ENCODE measurements at places on chromosomes 16 and 17.

DNA sequence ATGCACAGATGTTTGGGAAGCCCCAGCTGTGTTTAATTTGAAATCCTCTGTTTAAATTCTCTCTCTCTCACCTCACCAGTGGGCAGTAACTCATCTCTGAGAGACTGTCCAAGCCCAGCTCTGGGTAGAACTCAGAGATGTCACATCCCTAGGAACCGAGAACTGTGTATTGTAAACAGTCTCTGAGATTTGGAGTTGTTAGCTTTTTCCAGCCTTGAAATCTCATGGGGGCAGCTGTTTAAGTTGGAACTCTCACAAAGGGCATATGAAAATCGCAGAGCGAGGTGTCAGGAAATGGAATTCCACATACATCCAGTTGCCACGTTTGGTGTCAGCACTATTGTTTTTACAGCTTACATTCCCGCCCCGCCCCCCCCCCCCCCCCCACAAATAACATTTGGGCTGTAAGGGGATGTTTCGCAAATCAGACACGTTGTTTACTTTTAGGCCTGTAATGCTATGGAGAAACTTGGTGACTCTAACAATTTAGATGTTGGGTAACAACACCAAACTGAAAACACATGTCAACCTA, 34.3 kb downstream of the VPS35L start:
- DNase-seq: no peak

DNA sequence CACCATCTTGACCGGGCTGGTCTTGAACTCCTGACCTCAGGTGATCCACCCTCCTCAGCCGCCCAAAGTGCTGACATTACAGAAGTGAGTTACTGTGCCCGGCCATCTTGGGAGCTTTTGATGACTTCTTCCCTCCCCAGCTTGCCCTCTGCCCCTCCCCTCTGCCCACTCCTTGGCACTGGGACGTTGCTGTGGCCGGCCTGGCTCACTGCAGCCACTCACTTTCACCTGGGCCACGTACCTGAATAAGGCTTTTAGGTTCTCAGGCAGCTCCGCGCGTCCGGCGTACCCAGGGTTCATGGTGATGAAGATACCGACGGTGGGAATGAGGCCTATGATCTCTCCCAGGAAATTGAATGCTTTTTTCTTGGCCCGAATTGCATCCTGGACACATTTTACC, 81.6 kb downstream of the DNAH17 start:
- DNase-seq: no peak

DNA sequence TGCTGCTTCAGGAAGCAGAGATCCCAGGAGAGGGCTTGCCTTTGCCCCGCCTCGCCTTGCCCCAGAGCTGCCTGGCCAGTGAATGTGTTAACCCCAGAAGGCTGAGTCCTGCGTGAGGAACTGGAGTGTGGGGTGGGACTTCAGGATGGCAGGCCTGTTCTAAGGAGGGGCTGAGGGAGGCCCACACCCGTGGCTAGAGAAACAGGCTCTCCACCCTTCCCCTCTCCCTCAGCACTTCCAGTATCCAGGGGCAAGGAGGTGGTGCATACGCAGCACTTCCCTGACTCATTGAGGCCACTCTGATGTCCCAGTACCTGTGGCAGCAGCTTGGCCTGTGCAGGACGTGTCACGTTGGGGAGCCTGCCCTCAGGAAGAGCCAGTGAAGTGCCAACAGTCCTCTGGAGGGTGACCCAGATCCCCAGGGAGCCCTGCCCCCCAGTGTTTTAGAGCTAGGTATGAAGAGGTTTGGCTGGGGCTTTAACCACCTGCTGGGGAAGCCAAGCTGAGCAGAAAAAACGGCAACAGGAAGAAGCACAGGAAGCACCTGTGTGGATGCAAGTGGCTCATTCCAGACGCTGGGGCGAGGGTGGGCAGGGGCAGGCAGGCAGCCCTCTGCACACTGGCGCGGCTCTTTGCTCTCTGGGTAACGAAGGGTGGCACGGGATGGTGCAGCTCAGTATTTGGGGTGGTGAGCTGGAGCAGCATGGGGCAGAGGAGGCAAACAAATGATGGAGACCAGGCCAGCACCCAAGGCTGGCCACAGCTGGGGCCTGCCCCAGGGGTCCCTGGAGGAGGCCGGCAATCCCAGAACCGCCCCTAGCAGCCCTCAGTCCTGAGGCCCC, 14.7 kb upstream of the CTCF start:
- DNase-seq: no peak

DNA sequence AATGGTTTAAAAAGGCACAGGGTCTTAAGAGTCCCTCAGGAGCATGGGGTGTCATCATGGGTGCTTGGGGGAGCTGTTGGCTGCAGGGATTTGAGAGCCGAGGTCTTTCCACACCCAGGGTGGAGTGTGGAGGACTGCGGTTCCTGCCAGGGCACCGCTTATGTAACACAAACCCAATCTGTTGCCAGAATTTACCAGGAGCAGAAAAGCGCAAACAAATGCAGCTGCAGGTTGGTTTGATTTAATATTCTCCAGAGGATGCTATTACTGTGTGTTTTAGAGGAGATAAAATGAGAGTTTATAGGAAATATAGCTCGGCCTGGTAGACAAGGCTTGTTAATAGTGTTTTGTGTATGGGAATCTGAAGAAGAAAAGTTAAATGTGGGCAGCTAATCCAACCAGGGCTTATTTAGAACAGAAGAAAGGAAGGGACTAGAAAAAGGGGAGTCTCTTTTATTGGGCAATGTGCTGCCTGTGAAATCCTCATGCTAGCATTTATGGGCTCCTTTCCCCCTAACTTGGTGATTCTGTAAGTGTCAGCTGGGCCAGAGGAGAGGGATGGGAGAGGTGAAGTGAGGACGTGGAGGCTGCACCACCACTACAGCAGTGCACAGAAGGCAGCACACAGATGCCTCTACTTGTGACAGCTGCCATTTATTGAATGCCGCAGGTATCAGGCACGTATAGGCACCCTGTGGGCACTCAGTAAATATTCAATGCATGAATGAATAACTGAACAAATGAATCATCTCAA, 174.7 kb downstream of the KATNIP start:
- DNase-seq: no peak

GRCh38 chr16:15053904-15054303, 2.0 kb downstream of the NTAN1 start:
- DNase-seq: no peak

DNA sequence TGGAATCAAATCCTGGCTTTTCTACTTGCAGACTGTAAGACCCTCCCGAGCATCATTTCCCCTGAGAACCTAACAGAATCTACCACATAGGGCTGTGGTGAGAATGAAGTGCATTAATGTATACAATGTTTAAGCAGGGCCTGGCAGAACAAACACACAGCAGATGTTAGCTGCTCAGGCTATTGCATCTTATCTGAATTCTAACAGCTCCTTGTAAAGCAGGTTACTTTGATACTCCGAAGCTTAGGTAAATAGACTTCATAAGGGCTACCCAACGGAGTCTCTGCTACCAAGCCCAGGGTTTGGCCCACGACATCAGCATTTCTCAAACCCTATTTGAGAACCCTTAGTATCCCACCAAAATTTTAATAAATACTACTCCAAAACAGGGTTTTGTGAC, 24.4 kb upstream of the NOS2 start:
- DNase-seq: no peak

DNA sequence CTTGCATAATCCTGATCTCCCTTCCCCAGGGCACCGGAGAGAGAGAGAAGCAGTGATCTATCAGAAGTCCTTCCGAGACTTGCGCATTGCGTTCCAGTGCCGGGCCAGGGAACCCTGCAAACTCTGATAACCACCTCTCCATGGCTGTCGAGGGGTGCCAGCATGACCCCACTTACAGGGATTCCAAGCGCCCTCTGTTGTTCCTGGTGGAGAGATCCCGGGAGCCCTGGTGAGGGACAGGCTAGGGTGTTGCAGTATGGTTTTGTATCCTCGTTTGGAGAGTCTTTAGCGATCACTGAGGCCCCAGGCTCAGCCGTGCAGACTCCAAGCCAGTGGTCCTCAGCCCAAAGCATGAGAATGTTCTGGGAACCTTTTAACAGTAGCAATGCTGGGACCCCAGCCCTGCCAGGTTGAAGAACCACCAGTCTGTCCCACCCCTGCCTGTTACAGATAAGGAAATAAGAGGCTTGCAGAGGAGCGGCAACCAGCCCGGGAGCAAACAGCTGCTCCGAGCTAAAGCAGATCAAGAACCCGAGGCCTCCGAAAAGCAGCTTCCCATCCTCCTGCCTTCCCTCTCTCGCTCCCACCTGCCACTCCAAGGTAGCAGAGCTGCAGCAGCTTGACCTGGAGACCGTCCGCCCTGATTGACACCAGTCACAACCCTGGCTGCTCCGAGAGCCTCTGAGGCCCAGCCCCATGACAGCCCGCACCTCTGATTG, 150.3 kb upstream of the RPL38 start:
- DNase-seq: no peak

GRCh38 chr17:49390548-49391324, 23.9 kb downstream of the PHB1 start:
- DNase-seq: no peak
